ENCODE measurements at places on chromosomes 12 and 14.
A peak's percentile ranks its signal among the peaks of the same experiment; 100 is the strongest.

DNA sequence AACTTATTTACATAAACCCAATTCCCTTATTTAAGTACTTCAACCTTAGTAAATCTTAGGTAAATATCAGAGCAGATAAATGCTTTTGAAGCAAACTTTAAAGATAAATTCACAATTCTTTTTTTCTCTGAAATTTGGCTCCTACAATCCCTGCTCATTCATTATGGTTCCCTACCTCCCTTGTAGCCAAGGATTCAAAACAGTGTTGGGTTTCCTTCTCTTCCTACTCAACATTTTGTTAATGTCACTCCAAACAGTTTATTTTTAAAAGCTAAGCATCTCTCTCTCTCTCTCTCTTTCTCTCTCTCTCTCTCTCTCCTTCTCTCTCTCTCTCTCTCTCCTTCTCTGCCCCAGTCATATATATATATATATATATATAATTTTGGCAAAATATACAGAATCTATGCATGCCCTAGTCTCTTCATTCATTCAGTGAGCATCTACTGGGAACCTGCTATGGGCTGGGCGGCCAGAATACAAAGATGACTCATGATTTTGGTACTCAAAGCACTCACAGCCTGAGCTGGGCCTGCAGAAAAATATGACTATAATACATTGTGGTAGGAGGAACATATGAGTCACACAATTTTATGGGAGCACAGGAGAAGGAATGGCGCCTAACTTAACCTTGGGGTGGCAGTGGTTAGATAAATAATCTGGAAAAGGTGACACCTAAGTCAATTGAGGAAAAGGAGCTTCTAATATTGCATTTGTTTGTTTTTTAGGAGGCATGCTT lies 123.7 kb upstream of the DHRS4 start:
- ATAC-seq: no peak

DNA sequence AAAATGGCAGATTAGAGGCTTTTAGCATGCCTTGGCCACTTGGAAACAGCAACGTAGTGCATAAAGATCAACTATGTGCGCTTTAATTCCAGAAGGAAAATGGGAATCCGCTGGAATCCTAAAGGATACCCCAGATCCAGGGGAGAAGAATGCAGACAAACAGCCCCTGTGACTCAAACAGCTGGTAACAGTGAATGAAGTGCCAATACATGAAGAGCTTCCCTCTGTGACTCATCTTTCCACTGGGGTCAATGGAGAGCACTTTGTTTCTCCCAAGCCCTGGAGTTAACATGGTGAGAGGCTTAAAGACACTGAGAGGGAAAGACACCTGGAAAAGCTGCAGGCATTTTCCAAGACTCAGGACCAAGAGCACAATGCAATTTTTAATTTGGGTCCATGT lies 263.1 kb downstream of the CEP128 start:
- ATAC-seq: no peak

DNA sequence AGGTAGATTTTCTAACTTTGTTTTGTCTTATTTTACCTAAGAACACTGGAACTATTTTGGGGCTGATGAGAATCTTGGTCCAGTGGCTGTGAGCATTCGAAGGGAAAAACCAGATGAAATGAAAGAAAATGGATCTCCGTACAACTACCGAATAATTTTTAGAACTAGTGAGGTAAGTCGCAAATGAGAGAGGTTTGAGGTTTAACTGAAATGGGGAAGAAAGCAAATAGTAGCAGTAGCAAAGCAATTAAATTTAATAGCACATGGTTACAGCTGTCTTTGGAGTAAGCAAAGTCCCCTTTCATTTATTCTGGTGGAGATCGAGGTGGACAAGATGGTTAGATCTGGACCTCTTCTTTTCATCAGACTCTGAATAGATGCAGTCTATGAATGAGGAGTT lies 313.5 kb upstream of the RGS6 start:
- no peak for ATAC-seq

GRCh38 chr14:105248368-105249181 lies at the start of gene BTBD6:
BTBD6 (plus strand) TSS chr14:105248533; CDS start chr14:105248712, 179 bp downstream.
- ATAC-seq: peak; percentile 96

DNA sequence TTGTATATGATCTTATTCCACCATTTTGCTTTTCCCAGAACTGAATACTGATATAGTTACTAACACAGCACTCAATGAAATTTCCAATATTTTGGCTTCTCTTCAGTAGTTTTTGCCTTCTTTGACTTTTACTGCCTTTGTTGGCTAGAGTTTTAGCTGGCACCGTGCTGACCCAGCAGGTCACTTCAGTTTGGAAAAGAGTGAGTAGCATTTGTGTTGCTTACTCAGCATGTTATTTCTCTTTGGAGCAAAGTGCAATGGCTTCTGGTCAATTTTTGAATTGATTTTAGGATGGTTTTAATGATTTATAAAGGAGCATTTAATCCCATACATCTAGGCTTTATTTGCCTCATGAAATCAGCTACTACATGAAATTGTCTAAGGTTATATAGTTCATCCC lies 119.2 kb downstream of the ETNK1 start:
- no peak for ATAC-seq

- no peak for ATAC-seq
Observed at GRCh38 chr14:54665946-54666345, 99.0 kb downstream of the SAMD4A start.

GRCh38 chr14:103699901-103700752 lies 15.1 kb downstream of the XRCC3 start:
- ATAC-seq: no peak

GRCh38 chr12:118694128-118694775 lies 287.1 kb upstream of the SRRM4 start:
- ATAC-seq: no peak

DNA sequence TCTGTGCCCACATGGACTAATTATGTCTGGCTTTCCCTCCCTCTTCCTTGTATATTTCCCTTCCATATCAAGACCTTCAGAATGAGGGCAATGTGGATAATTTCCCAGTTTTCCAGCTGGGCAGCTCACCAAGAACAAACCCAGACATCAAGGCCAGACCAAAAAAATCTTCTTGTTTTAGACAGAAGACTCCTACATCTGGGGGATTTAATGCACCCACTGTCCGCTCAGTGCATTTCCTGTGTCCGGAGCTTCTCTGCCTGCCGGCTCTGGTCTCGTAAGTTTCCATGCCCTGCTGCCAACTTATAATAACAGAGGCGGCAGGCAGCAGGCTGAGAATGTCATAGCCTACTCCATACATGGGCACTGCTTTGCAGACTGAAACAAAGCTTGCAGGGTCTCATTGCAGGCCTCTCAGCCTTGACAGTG lies 207.2 kb upstream of the BCL2L14 start:
- ATAC-seq: no peak

- no peak for ATAC-seq
Observed at GRCh38 chr12:32736445-32736844, 19.3 kb downstream of the YARS2 start.

DNA sequence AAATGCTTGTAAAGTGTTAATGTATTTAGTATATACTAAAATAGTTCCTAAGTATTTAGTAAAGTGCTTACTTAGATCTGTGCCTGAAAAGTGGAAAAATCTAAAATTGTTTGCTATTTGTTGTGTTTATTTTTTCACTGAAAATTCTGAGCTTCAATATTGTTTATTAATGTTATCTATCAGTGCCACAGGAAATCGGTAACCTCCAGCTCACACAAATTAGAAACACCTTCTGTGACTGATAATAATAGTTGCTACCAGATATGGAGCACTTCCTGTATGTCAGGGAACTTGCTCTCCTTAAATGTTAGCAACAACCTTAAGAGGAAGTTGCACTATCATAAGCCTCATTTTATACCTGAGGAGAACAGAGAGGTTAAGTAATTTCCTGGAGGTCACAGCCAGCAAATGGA lies 723 bp upstream of the LRP10 start:
- ATAC-seq: peak; percentile 74

- ATAC-seq: no peak
Observed at GRCh38 chr14:71726580-71727021, 205.6 kb upstream of the RGS6 start.

DNA sequence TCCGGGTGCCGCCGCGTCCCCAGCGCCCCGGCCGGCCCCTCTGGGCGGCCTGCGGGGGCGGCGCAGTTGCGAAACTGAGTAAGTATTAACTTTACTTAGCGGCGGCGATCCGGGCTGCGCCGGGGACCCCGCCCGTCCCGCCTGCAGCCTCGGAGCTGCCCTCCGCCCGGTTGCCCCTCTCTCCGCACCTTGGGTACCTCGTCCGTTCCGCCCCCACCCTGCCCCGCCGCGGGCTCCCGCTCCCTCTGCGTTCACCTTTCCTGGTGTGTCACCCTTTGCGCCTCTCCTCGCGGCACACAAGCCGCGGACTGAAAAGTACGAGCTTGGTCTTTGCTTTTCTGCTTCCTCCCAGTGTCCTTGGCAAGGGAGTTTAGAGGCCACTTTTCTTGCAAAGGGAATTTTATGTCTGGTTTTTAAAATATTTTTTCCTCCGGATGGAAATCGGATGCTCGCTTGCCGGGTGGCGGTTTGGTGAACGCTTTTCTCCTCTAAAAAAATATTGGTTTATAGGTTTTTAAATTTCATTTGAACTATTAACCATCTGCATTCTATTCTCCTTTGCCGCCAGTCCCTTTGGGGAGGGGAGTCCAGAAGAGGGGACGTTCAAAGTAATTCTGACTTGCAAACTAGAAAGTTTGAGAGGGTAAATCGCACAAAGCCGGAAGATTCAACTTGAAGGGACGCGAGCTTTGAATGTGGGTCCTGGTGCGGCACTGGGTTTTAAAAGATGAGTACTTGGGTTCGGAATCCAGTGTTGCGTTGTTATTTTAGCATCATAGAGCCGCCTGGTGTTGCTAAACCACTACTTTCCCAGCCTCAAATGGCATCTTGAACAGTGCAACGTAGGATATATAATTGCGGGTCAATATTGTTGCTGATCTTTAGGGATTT lies 834 bp downstream of the RASSF8 start:
- ATAC-seq: peak; percentile 17

DNA sequence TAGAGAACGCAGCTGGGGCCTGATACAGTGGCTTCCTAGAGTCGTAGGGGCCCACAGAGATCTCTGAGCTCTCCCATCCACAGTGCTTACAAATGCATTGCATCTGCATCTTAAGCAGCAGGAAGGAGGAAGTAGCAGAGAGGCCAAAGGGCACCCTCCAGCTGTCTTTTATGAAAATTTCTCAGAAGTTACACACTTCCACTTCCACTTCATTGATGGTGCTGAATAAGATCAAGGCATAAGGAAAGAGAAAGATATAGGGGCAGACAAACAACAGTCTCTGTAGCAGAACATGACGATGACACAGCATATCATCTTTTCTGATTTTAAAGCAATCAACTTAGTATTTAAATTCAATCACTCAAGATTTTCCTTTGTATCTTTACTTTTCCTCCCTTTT lies 51.6 kb upstream of the ABCC9 start:
- no peak for ATAC-seq

GRCh38 chr12:96359328-96359727 lies 40.9 kb downstream of the CDK17 start:
- no peak for ATAC-seq

DNA sequence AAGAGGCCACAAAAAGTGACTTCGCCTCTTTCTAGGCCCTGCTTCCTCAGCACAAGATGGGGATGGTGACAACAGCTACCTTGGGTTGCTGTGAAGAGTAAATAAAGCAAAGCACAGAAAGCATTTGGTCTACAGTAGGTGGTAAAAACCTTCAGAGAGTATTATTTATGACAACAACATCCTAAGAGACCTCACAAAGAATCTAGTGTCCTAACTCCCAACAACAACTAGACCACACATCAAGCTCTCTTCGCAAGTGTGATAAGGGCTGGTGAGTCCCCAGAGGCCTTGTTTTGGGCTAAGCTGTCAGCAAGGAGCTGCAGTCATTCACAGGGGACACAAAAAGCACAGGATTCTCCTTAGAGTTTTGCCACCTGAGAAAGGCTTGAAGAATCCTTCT lies 84.9 kb downstream of the EFCAB11 start:
- no peak for ATAC-seq

GRCh38 chr12:52191841-52192791 lies at the start of gene KRT80:
KRT80 (minus strand) TSS chr12:52192014; CDS start chr12:52191902, 112 bp downstream.
- no peak for ATAC-seq

GRCh38 chr12:103331643-103332042 lies 164.1 kb downstream of the C12orf42 start:
- no peak for ATAC-seq

- ATAC-seq: no peak
Observed at GRCh38 chr12:52182898-52183543, 8.8 kb downstream of the KRT80 start.

GRCh38 chr12:117900561-117900960 lies 68.2 kb downstream of the KSR2 start:
- ATAC-seq: no peak

DNA sequence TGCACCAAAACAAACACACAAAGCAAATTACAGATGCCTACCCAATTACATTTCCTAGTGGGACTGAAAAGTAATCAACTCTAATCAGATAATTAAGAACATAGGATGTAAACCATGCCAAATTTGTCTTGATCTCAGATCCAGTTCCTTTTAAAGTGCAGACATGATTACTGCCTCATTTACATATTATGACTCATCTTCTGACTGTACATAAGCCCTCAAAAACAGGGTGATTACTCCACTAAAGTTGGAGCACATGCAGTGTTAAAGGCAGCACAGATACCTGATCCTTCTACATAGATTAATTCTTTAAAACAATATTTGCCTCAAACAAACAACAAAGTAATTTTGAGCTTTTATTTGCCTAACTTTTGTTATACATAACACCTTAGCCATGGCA lies 337.2 kb downstream of the RPS29 start:
- no peak for ATAC-seq

DNA sequence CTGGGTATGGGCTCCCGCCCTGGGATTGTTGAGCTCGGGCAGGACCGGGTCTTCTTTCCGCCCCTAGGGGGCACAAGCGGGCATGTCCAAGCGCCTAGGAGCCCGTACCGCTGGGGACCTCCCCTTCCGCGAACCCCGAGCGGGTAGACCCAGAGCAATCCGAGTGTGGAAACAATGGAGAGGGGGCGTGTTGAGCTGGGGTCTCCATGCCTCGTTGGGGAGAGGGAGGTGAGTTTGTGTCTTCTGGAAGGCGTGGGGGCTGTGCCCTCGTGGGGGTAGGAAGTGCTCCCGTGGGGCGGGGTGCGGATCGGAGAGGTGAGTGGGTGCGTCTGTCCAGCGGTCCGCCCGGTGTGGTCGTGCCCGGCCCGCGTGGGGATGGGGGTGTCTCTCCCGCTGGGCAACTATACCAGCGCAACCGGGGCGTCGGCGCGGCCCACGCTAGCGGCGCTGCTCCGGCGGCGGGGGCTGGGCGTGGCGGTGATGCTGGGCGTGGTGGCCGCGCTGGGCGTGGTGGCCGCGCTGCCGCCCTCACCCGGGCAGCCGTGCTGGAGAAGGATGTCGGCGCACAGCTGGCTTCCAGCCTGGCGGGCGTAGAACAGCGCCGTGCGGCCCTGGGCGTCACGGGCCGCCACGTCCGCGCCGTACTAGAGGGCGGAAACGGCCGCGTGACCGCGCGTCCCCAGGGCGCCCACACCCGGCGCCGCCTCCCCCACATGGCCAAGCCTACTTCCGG lies 12.2 kb downstream of the AGAP2 start:
- ATAC-seq: no peak

- no peak for ATAC-seq
Observed at GRCh38 chr12:69934011-69934410, 109.0 kb downstream of the MYRFL start.

Measured in activated CD4-positive, CD25-positive, alpha-beta regulatory T cell treated with anti-CD3 and anti-CD28 coated beads, Interleukin-2, amount 50 U/mL, for 24 hours (primary cell).